ENCODE measurements at places on chromosomes 7 and 10.

- no peak for DNase-seq
These were observed 326.6 kb upstream of the IGFBP3 start for GRCh38 chr7:46247664-46248063.

GRCh38 chr7:112009081-112009480 lies 197.1 kb downstream of the DOCK4 start:
- peak; percentile 22 for DNase-seq

- no peak for DNase-seq
These were observed 60.2 kb downstream of the CALML3 start for GRCh38 chr10:5584895-5585516.

DNA sequence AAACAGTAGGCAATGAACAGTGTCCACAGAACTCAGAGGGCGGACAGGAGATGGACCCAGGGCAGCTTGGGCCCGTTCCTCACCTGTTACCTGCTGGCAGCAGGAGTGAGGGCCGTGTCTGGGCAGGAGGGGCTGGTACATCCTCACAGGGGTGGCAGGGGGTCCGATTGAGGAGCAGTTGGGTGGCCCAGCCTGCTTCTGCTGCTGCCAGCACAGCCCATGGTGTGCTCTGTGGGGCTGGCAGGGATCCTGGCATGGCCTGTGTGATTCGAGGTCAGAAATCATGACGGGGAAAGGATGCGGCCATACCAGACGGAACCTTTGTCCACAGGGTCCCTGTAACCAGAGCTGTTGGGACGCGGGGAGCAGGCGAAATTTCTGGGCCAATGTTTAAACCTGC lies 49.6 kb downstream of the INPP5A start:
- no peak for DNase-seq

DNA sequence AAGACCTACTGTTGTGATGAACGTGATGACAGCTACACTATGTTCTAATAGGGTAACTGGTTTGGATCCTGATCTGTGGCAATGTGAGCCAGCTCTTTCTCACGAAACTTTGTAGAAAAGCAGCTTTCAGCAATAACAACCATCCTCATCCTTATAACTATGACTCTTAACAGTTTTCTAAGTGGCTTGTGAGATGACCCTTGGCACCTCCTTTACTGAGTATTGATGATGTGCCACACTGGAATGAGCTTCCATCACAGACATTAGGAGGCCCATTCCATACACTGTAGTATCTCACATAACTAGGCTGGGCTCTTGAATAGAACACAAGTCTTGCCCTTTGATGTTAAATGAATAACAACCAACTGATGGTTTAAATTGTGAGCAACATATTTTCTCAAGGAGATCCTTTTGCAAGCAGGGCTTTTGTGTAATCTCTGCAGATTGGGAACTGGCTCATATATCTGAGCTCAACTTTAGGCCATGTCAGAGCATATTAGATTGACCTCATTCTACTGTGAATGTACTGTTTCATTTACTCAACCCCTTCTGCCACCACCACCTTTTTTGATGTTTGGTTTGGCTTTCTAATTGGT lies 46.4 kb downstream of the MYPN start:
- DNase-seq = no peak

DNA sequence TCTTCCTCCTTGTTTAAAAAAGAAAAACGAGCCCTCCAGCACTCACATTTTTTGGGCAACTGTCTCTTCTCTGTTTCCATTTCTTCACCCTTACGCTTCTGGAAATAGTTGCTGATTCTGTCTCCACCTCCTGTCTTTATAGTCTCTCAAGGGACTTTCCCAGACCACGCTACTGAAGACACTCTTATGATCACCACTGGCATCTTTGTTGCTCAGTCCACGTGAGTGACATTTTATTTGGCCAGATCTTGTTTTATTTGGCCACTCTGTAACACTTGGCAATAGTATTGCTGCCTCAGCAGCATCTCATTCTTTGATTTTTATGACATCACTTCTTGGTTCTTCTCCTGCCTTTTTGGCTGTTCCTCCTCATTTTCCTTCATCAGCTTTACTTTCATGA lies 21.6 kb upstream of the NME8 start:
- no peak for DNase-seq

DNA sequence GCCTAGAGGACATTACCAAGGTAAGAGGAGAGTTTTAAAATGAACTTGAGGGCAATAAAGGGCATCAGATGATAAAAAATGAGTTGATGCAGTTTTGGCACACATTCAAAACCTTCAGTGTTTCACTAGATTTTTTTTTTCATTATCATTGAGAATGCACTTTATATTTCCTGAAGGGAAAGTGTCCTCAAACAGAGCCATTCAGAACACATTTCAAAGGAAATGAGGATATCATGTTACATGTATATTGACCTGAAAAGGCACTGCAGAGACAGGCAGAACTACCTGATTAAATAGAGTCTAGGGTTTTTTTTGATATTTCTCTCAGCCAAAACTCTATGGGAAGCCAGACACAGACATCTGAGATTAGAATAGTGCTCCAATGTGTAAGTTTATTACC lies 454.0 kb downstream of the NEBL start:
- no peak for DNase-seq

- DNase-seq = no peak
These were observed 305.7 kb downstream of the FZD1 start for GRCh38 chr7:91569728-91570457.

DNA sequence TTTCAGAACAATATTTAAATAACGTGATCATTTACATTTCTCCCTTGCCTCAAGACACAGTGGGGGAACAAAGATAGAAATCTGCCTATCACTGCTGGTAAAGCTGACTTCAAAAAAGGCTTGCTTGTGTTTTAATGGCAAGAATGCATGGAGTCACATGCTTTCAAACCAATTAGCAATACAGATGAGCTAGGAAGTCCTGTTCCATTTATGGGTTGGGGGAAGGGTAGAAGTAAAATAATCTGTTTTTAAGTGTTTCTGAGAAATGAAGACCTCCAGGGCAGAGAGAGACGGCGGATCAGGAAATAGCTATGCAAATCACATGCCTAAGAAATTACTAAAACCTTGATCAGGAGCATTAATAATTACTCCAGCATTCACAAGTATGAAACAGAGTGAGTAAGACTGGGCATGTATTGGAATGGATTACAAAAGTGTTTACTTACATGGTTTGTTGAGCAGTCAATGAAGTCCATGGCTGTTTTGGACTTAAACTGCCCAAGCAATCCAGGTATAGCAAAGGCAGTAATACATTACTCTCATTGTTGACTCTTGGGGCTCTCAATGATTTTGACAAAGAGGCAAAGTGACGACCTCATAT lies 142.0 kb downstream of the ARID5B start:
- no peak for DNase-seq

DNA sequence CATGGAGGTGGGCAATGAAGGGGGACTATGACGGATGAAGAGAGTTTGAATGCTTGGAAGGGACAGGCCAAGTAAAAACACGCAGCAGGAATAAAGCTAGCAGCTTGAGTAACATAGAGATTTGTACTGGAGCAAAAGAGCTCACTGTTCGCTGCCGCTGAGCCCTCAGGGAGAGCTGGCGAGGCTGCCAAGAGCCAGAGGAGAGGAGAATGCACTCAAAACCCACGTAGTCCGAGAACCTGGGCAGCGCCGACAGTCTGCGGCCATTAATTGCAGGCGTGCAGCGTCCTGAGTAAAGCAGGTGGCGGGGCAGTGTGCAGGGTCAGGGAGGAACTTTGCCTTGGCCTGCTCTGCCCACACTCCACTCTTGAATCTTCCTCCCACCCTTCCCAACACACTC lies 68.2 kb downstream of the SLC37A3 start:
- DNase-seq = no peak

DNA sequence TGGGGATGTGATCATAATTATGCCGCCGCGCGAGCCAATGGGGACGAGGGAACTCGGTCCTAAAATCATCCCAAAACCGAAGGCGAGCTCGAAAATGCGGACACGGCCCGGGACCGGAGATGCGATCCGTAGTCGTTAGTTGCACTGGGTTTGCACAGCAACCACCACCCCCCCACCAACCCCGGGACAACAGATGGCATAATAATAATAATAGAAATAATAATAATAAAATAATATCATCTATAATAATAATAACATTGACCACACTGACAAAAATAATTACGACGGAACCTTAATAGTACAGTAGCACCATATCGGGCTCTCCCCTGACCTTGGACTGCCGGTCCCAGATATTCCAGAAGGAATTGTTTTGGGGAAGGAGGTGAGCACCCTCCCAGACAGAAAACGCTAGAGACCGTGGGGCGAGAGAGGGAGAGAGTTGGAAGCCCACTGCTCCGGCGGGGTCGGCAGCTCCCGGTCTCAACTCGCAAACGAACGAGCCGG lies 1.1 kb upstream of the EMX2 start:
- DNase-seq = no peak

GRCh38 chr7:97133159-97133558 lies 15.7 kb downstream of the SDHAF3 start:
- no peak for DNase-seq

- DNase-seq = no peak
These were observed 59.5 kb upstream of the NPTX2 start for GRCh38 chr7:98557538-98558031.

GRCh38 chr10:43069211-43069515 lies 7.7 kb upstream of the RET start:
- DNase-seq = no peak

GRCh38 chr10:124591123-124591495 lies 129.5 kb downstream of the LHPP start:
- no peak for DNase-seq

GRCh38 chr7:155486783-155487508 lies 29.0 kb downstream of the EN2 start:
- no peak for DNase-seq

- DNase-seq = no peak
These were observed 238.8 kb downstream of the POLR1F start for GRCh38 chr7:19470031-19470430.

DNA sequence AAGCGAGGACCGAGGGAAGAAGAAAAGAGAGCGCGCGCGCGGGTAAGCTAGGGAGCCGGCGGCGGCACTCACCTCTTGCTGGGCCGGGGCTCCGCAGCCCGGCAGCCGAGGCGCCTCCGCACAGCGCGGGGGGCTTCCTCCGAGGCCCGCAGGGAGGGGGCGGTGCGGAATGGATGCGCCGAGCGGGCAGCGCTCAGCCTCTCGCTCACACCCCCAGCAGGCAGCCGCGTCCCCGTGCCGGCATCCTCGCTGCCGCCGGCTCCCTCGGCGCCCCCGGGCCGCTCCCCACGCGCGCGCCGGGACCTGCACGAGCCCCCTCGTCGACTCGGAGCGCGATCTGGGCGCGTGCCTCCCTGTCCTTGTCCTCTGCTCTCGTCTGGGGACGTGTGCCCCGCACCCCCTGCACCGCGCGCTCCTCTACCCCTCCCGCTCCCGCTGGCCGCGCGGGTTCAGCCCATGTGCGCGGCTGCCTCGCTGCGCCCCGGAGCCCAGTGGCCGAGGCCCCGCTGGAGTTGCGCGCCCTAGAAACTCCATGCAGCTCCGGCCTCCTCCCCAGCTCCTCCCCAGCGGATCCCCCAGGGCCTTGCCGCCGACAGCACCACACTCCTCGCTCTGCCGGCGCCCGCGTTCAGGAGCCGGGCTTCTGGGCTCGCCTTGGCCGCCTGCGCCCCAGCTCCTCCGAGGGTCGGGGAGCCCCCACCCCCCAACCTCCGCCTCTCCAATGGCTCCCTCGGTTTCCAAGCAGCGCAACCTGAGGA lies 75.3 kb downstream of the CALN1 start:
- DNase-seq = no peak

- no peak for DNase-seq
These were observed 314.9 kb downstream of the LRMDA start for GRCh38 chr10:75746356-75746755.

DNA sequence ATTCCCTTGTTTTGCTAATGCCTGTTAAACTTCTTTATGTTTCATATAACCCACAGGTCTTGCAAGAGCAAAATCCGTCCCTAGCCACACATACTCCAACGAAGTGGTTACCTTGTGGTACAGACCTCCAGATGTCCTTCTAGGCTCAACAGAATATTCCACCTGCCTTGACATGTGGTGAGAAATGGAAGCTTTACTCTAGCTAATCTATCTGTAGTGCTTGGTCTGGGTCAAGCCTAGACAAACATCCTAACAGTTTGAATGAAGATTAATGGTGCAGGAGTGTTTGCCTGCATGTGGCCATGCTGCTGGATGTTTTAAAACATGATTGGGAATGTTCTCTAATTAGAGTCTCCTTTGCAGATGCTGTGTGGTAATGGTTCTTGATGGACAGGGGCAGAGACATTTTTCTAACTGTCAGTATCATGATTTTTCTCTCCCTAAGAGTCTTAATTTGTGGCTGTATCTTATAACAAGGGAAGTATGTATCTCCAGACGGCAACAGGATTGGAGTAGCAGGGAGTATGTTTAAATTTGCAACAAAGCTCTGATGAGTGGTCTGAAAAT lies 308.5 kb upstream of the FZD1 start:
- no peak for DNase-seq

- no peak for DNase-seq
These were observed 78.3 kb downstream of the GALNT17 start for GRCh38 chr7:71210220-71210619.

- DNase-seq = no peak
These were observed 30.6 kb upstream of the SEMA3C start for GRCh38 chr7:80949449-80949848.

DNA sequence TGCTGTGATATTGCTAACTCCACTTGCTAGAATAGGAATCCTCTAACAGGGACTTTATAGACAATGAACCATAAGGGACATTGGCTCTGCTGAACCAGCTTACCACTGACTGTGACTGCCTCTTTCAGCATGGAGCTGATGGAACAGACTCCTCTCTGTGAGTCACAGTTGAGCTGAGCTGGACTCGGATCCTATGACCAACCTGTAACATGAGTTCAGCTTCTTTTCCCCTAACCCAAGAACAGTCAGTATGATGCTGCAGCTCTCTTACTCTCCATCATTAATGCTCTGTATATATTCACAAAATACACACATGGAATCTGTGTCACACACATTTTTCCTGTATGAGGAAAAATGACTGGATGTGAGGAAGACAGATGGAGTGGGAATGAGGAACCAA lies 177.9 kb upstream of the BET1 start:
- DNase-seq = peak; percentile 23

GRCh38 chr10:26430641-26431163 lies 7.4 kb upstream of the APBB1IP start:
- no peak for DNase-seq

DNA sequence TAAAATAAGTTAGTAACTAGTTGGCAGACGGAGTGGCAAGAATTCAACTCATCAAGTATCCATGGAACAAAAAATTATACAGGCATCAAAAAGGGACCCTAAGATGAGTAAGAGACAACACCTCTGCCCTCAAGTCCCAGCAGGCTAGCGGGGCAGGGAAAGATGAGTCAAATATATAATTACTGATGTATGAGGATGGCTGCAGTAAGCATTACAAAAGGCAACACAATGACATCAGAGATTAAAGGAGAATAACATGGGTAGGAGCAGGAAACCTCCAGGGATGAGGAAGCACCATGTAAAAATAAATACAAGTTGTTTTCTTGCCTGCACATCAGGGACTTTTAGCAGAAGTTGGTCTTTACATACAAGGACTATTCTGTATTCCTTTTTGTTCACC lies 49.4 kb downstream of the SCRN1 start:
- DNase-seq = no peak

- DNase-seq = no peak
These were observed 359.5 kb upstream of the NPSR1 start for GRCh38 chr7:34298492-34299013.

- no peak for DNase-seq
These were observed 230.8 kb upstream of the GHITM start for GRCh38 chr10:83908506-83908905.

- peak; percentile 40 for DNase-seq
These were observed 192.5 kb upstream of the SEMA3C start for GRCh38 chr7:81111358-81111757.
